AG09319 (cell line): ENCODE measurements at places on chromosomes 2 and 18.

GRCh38 chr18:79580498-79581171 is 99.0 kb upstream of the CTDP1 start:
- DNase-seq = no peak

- DNase-seq = no peak
Observed at GRCh38 chr18:50560681-50561629, 1.1 kb downstream of the MAPK4 start.

- DNase-seq = no peak
Observed at GRCh38 chr18:77815666-77816338, 566.2 kb downstream of the GALR1 start.

GRCh38 chr2:190533175-190533967 is 1.2 kb downstream of the NEMP2 start:
- no peak for DNase-seq

DNA sequence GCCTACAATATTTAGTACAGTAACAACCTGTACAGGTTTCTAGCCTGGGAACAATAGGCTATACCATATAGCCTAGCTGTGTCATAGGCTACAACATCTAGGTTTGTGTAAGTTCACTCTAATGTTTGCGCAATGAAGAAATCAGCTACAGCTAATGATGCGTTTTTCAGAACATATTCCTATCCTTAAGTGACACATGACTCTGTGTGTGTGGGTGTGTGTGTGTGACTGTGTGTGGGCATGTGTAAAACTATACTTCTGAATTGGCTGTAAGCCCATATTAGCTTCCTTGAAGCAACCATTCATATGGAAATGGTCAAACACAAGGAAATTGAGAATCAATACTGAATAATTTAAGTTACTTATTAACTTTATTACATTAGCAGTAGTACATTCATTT is 120.8 kb upstream of the SULT1C3 start:
- no peak for DNase-seq

DNA sequence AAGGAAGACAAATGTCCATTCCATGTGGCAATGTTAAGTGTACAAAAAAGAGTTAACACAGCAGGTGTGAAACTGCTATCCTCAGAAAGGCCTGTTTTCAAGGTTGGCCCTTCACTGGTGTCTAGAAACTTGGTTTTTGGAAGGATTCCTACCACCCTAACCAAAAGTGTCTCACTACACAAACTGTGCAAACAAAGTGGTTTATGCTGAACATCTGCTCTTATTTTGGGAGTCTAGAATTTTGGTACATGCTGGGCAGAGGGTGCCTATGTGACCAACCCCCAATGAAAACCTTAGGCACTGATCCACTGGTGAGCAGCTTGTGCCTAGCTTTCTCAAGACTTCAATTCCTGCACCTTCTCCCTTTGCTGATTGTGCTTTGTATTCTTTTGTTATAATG is 14.3 kb downstream of the GFPT1 start:
- no peak for DNase-seq

DNA sequence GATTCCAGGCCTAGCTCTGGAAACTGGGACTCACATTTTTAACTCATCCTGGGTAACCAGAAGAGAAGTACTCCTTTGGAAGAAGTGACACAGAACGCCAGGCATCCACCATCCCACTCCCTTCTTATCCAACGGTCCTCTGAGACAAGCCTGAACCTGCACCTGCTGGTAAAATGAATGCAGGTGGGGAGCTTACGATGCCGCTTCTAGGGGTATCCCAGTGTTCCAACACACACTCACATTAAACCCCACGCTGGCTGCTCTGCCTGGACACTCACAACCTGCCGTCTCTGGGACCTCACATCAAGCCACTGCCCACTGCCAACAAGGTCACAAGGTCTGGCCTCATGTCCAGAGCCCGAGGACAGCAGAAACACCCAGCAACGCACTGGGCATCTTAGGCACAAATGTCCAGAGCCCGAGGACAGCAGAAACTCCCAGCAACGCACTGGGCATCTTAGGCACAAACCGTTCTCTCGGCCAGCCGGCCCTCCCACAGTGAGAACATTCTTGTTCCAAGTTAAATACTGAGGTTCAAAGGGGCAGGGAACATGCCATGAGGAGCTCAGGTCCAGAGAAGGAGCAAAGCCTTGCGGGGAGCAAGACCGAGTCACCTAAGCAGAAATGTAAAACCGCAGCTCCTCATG is 9.9 kb downstream of the SLC66A2 start:
- no peak for DNase-seq

DNA sequence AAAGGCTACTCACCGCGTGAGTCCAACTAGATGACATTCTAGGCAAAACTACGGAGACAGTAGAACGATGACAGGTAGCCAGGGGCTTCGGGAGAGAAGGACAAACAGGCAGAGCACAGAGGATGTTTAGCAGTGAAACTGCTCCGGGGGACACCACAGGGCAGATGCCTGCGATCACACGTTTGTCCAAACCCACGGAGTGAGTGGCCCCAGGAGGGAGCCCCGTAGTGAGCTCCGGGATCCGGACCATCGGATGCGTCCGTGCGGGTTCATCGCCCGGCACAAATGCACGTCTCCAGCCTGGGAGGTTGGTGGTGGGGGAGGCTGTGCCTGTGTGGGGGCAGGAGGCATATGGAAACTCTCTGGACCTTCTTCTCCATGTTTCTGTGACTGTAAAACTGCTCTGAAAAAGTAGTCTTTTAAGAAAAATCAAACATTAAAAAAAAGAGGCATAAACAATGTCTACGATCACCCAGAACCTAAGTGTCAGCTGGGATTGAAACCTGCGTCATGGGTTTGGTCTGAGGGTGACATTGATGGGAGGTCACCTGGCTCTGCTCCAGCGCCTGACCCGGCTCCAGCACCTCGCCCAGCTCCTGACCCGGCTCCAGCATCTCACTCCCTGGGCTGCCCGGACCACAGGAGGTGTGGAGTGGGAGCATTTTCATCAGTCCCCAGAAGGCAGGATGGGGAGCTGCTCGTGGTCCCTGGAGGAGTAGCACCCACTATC is 83.0 kb upstream of the CTDP1 start:
- no peak for DNase-seq

GRCh38 chr2:225938991-225939390 is 539.5 kb downstream of the NYAP2 start:
- no peak for DNase-seq

- no peak for DNase-seq
Observed at GRCh38 chr2:100660851-100661584, 98.2 kb downstream of the PDCL3 start.

DNA sequence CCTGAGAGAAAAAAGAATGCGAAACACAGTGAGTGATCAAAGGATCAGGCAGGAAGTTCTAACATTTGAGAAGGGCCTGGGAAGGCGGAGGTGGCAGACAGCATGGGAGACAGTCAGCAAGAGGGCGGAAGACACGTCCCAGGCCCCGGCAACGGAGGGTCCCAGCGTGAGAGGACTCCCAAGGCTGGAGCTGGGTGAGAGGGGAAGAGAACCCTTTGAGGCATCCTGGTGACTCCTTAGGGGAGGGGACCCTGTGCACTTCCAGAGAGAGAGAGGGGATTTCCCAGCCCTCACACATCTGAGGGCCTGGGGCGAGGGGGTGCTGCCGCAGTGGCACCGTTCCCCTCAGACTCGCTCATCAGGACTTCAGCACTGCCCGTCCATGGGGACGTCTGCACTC is 133.4 kb downstream of the RTP5 start:
- no peak for DNase-seq

DNA sequence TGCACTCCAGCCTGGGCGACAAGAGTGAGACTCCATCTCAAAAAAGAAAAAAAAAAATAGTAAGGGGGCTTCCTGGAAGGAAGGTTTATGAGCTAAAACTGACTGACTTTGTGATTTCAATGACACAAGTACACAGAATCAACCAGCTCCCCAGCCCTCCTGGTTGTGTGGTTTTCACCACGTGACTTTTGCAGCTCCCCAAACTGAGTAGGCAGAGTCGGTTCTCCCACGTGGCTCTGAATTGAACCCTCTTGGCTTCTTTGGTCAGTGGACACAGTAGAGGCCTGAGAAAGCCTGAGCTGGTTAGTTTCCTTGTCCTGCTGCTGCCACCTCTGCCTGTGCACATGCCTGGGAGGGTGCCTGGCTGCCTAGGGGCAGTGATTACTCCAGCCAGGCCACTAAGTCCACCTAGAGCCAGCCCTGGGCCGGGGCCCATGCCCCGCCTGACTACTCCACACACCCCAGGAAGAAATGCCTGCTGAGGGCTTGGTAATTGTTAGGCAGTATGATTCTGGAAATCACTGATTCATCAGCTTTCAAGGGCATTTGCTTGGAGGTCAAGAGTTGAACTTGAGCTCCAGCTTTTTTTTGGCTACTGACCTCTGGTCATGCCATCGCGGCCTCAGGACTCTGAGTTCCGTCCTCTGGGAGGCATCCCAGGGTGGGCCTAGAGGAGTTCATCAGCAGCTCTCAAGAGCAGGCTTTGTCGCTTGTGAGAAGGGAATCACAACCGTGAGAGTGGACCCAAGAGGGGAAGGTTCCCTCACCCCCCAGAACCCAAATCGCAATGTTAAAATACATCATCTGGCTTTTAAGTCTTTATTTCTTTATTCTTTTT is 431.9 kb upstream of the HS6ST1 start:
- no peak for DNase-seq

GRCh38 chr18:35000457-35000856 is 40.8 kb upstream of the MAPRE2 start:
- DNase-seq = no peak

DNA sequence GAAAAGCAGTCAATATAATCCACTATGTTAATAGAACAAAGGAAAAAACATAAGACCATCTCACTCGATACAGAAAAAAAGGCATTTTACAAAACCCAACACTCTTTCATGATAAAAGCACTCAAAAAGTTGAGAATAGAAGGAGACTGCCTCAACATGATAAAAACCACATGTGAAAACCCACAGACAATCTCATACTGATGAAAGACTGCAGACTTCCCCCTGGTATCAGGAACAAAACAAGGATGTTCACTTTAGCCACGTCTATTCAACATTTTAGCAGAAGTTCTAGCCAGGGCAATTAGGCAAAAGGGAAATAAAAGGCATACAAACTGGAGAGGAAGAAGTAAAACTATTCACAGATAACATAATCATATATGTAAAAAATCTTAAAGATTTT is 285.9 kb downstream of the EIPR1 start:
- DNase-seq = no peak

- DNase-seq = peak; percentile 14
Observed at GRCh38 chr2:169767243-169767888, 31.3 kb upstream of the SSB start.

GRCh38 chr2:2762913-2763312 is 431.8 kb upstream of the MYT1L start:
- no peak for DNase-seq

GRCh38 chr2:167818521-167818920 is 428.9 kb downstream of the STK39 start:
- DNase-seq = no peak

- DNase-seq = no peak
Observed at GRCh38 chr18:48831113-48831759, 119.5 kb downstream of the SMAD7 start.
